ENCODE measurements at places on chromosomes 3 and 15.

GRCh38 chr3:141405025-141405424, 36.7 kb downstream of the ZBTB38 start:
- peak; percentile 39 for DNase-seq

- DNase-seq: no peak
Measured at GRCh38 chr3:143063018-143063417, 56.6 kb upstream of the CHST2 start.

- DNase-seq: peak; percentile 26
Measured at GRCh38 chr3:148681080-148681479, 16.6 kb upstream of the AGTR1 start.

DNA sequence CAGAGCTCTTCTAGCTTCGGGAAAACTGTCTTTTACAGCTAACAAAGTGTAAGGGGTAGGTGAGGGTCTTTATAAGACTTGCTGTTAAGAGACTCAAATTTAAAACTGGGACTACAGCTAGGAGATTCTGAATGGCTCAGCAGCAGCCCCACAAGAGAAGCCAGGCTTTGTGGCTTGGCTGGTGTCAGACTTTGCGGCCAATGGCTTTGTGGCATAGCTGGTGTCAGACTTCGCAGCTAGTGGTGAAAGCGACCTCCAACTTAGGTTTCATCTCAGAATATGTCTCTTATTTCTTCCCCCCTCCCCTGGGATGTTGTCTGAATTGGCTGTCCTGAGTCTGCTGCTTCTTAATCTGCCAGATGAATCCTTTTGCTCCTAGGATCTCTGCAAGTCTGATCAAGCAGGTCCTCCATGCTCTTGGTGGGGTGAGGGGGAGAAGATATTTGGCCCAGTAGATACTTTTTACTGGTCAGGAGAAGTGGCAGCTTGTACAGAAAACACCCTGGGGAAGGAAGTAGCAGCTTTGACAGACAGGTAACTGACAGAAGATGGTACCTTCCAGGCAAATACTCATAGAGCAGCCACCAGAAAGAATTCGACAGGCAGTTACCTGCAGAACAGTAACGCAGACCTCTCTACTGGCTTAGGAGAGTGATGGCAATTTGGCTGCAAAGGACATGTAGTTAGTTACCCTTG, 8.4 kb downstream of the BOC start:
- no peak for DNase-seq

GRCh38 chr15:52288051-52288942, 7.3 kb downstream of the MYO5C start:
- no peak for DNase-seq

- DNase-seq: no peak
Measured at GRCh38 chr15:60933900-60934885, 294.9 kb downstream of the RORA start.

- DNase-seq: no peak
Measured at GRCh38 chr3:111598552-111598951, 3.4 kb upstream of the ZBED2 start.

DNA sequence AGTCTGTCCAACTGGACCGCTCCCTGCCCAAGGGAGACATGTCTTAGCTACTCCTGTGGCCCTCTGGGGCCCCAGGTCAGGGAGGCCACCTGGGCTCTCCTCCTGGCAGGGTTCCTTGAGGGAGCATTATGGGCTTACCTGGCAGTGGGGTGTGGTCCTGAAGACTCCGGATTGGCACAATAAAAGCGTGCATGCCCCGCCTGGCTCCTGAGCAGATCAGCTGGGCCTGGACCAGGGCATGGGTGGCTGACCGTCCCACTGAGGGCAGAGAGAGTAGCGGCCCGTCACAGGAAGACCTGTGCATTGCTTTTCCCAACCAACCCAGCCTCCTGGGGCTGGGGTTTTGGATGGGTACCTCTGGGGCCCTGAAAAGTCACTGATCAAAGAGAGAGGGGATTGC, 5.4 kb downstream of the ACOX2 start:
- no peak for DNase-seq

GRCh38 chr15:23395832-23396231, 41.3 kb downstream of the GOLGA8S start:
- DNase-seq: no peak

DNA sequence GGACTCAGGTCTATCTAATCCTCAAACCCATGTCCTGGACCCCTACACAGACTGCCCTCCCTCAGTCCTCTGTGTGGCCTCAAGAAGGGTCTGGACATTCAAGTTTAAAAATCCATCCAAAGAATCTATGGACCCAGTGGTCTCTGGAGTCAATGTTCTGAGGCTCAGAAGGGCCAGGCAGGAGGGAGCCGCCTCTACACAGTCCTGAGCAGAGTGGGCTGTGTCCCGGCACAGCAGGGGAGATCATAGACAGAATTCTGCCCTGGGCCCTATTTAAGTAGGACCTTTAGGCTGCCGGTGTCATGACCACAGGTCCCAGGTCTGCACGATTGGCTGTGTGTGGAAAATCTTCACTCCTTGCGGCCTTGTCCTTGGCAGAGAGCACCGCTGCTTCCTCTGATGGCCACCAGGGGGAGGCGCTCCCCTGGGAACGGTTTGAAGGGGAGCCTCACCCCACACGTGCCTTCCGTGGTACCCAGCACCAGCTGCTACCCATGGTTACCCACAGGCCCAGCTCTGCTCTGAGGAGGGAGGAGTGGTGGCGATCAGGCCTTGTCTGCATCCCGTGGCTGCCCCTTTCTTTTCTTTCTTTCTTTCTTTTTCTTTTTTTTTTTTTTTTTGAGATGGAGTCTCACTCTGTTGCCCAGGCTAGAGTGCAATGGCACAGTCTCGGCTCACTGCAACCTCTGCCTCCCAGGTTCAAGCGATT, 37.9 kb downstream of the CHRD start:
- DNase-seq: no peak

DNA sequence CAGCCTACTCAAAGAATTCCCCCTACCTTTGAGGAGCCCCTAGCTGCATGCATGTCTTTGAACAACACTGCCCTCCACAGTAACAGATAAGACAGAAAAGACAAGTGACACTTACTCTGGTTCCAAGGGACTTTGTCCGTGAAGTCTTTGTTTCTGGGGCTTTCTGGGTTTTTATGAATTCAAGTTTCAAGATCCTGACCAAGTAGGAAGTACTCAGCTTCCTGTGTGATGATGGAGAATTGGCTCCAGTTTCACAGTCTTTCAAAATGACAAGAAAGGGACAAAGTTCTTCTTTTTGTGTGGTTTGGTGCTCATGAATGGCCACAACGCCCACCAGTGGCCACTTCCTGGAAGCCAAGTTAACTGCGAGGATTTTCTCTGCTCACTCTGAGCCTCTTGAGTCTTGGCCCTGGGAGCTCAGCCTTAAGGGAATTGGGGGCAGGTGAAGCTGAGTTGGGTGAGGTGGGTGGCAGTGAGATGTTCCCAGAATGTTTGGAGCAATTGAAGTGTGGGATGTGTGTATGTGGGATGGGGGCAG, at the start of gene CCR1:
Gene CCR1 (minus strand): TSS at position 147 of the 538 bp plus-strand sequence. CDS start 4,000 bp downstream, outside the sequence.
- DNase-seq: no peak

- no peak for DNase-seq
Measured at GRCh38 chr3:16104156-16104555, 70.3 kb upstream of the GALNT15 start.

GRCh38 chr3:151210676-151211381, 7.8 kb upstream of the GPR171 start:
- no peak for DNase-seq

- no peak for DNase-seq
Measured at GRCh38 chr3:117129516-117129915, 419.9 kb downstream of the TUSC7 start.

DNA sequence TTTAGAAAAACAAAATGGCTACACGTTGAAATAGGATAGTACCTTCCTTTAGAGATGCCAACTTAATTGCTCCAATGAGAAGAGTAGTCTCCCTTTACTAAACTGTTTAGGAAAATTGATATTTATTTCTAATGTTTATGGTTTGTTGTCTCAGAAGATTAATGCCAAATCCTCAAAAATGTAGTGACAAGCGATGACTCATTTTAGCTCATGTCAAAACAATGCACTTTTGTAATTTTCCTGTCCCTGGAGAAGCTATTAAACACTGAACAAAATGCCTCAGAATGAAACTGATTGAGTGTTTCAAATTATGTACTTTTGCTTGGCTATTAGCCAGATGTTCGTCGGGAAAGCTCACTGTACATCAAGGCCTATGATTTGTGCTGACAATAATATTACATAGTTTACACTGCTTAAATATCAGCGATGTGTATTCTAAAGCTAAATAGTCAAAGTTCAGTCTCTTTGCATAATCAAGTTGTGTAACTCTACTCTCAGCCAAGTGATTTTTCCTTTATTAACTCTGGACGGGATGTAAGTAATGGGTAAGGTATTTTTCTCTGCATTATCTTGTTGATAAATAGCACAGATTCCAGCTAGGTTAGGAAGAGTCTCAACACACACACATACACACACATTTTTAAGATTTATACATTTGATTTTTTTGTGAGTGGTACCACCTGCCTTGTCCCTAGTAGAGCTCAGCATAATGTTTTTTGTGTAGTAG, 83.7 kb downstream of the CMSS1 start:
- peak; percentile 81 for DNase-seq

GRCh38 chr15:88476635-88477060, 9.1 kb downstream of the MRPS11 start:
- no peak for DNase-seq

DNA sequence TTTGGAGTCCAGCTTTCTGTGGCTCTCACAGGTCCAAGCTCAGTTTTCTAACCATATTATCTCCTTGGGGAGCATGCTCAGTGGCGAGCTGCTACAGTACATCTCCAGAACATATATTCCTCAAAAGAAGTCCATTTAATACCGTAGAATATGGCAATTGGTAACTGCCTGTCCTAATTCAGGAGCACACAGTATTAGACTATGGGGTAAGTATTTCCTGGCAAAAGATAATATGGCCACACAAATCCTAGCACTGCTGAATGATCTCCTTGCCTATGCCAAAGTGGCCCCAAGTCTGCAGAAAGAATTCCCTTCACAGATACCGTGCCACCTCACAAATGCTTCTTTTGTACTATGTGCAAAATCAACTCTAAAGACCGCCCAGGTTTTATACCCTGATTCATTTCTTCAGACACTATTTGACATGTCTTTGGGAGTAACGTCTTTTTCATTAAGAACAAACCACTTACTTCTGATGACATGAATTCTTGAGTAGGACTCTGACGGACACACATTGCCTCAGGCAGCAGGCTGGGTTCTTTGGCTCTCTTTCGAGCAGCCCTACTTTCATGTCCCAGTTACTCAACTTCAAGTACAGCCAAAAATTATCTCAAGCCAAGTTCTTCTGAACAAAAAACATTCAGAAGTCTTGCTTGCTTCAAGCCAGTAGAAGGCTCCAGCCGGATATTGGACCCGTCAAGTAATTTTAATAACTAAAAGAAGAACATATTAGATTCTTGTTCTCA, 368.3 kb upstream of the DCBLD2 start:
- no peak for DNase-seq

DNA sequence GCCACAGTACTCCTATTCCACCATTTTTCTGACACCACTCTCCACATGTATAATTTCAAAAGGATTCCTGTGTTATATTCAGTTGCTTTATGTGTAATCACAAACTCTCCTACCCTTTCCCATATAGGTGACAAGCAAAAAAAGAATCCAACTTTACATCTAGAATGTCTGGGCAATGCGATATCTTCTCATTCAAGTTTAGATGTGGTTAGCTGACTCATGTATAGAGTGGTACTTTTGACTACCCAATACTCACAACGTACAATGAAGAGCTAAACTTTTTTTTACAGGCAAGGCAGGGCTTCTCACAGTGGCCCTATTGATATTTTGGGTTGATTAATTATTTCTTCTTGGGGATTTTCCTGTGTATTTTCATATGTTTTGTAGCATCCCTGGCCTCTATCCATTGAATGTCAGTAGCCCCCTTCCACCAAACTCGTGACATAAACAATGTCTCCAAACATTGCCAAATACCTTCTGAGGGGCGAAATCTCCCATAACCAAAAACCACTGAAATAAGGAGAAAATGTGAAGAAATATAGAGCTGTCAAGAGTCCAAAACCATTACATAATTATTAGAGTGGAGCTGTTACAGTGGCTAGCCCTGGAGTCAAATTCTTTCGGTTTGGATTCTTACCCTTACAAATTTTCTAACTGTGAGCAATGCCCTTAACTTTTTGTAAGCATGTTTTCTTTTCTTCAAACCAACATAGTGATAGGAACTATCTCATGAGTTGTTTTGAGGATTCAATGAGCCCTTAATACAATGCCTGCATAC, 342.6 kb downstream of the NSUN3 start:
- no peak for DNase-seq

DNA sequence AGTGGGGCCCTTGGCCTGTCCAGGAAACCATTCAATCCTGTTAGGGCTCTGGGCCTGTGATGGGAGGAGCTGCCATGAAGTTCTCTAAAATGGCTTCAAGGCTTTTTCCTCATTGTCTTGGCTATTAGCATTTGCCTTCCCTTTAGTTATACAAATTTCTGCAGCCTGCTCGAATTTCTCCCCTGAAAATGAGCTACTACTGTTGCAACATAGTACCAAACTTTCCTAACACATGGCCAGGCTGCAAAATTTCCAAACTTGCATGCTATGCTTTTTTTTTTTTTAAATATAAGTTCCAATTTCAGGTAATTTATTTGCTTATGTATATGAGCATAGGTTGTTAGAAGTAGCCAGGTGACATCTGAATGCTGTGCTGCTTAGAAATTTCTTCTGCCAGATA, 560.8 kb upstream of the TBL1XR1 start:
- no peak for DNase-seq

- no peak for DNase-seq
Measured at GRCh38 chr3:155386919-155387318, 93.4 kb upstream of the STRIT1 start.

DNA sequence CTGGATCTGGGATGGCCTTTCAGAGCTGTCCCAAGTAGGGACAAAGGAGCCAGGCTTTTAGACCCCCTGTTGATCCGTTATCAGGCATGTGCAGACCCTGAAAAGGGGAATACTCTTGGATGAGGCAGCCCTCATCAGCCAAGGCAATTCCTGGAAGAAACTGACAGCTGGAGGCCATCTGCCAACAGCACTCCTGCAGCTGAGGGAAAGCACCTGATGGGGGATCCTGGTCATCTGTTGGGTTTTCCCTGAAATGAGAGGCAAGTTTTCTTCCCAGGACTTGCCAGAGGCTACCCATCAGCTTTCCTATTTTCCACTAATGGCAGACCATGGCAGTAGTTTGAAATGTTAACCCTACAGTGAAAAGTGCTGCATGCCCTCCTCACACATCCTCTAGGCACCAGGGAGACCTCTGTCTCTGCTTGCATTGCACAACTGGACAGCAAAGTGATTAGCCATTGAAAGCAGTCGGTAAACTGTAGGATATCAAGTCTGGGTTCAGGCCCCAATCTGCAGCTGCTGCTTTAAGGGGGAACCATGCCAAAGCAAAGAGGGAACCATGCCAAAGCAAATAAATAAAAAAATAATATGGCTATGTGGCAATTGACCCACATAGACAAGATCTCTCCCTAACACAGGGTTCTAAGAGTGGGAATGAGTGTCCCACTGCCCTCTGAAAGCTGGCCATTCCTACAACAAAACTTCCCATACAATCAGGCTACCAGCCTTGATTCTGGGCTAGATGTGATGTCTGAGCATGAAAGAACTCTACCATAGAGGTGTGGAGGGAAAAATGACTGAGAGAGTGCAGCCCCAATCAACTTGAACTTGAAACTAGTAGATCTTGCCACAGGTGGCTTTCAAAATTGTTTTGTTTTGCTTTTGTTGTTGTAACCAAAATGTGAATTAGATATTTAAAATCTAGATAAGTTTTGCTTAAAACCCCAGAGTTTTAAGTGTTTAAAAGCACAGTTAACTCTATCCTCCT, 232.0 kb upstream of the STT3B start:
- no peak for DNase-seq

GRCh38 chr15:39495871-39496840, 84.7 kb upstream of the THBS1 start:
- no peak for DNase-seq

Data from skeletal muscle cell (primary cell).